ENCODE measurements at places on chromosomes 12 and 14.

DNA sequence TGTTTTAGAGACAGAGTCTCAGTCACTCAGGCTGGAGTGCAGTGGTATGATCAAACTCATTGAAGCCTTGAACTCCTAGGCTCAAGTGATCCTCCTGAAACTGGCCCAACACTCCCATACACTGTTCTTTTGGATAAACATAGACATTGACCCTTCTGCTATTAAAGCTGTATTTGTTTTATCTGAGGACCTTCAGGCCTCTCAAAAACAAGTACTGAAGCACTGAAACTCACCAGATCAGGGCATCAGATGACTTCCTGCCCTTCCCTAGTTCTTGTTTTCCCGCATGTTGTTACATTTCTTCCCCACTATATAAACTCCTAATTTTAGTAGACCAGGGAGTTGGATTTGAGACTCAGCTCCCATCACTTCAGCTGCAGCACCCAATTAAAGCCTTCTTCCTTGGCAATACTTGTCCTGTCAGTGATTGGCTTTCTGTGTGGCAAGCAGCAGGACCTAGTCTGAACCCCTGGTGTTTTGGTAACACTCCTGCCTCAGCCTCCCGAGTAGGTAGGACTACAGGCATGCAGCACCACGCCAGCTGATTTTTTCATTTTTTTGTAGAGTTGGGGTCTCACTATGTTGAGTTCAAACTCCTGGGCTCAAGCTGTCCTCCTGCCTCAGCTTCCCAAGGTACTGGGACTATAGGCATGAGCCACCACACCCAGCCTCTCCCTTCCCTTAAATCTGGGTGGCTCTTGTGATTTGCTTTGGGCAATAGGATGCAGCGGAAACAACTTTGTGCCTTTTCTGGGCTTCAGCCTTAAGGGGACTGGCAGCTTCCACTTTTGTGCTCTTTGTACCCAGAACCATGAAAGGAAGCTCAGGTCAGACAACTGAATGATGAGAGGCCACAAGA lies 12.5 kb upstream of the IFT81 start:
- no peak for DNase-seq

GRCh38 chr14:92832137-92832700 lies 38.1 kb downstream of the GOLGA5 start:
- no peak for DNase-seq

GRCh38 chr12:45601390-45601789 lies 128.1 kb upstream of the ARID2 start:
- no peak for DNase-seq

GRCh38 chr12:28413460-28414109 lies 223.3 kb downstream of the CCDC91 start:
- no peak for DNase-seq

DNA sequence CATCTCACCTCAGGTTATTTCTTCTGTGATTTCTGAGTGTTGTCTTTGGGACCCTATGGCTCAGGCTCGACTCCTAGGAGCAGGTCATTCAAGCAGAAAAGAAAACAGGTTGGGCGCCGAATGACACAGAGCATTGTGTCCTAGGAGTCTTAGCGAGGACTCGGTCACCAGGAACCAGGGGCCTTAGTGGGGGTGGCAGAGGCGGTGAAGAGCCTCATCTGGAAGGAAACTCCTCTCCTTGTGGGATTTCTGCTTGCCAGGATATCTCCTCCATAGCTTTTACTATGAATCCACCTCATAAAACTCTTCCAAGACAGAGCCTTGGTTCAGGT lies 630 bp downstream of the PLEKHH1 start:
- DNase-seq, result no peak

DNA sequence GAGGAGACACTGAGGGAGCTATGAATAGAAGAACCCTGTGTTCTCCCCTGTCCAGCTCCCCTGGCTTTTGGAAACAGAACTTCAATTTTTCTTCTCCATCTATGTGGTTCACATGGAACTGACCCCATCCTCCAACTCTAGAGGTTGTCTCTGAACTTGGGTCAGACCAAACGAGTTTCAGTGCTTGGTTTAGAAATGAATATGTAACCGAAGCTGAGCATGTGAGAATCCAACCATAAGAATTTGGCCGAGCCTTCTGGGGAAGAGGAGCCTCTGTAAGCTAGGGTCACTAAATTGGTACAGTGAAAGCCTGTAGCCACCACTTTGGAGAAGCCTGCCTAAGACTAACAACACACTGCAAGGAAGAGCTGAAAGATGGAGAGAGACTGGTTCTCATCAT lies 464.4 kb downstream of the ZFP36L1 start:
- DNase-seq, result no peak

DNA sequence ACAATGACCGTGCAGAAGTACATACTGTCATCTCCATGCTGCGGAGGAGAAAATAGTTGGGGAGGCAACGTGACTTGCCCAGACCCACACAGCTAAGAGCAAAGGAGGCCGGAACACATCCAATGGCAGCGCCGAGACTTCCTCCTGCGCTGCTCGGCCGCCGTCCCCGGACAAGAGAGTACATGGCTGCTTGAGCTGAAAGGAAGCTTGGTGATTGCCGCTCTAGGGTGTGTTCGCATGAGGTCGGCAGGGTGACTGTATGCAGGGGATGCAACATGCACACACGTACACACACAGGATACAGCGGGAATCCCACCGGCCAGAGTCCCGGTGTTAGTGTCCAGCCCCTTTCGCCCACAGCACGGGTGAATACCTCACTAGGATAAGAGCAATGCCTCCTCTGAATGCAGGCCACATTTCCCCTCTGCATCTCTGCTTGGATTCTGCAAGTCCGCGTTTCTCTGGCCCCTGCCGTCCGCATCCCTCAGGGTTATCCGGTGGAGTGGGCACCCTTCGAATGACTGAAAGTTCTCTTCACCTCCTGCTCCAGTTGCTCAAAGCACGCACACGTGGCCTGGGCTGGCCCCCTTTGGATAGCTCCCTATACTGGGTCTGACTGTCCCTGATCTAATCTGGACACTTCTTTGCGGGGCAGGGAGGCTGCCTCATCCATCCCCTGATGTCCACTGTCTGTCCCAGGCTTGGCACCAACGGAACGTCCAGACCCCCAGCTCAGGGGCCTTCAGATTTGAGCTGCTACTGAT lies 78.8 kb downstream of the GSC start:
- DNase-seq, result no peak

DNA sequence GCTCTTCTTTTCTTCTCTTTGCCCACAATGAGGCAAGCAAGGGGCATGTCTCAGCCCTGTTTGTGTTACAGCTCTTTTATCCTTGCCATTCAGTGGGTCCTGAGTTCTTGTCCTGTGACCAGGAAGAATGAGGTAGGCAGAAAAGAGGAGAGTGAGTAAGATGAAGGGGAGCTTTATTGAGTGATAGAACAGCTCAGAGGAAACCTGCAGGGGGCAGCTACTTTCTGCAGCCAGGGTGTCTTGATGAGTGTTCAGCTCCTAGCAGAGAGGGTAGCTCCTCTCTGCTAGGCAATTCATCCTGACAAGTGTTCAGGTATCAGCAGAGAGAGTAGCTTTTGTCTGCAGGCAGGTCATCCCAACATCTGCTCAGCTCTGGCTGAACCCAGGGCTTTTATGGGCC lies 41.0 kb downstream of the HSD17B6 start:
- DNase-seq, result no peak

All from lung microvascular endothelial cell (primary cell).